ENCODE measurements at places on chromosomes 4 and X. TPM values are rescaled to one million over a fixed set of nuclear protein-coding genes. Genes with fewer than 3 reads are reported as not detected.

Gene PTTG2
- not detected for total RNA-seq

Gene CXCL6
- not detected for total RNA-seq

Gene XK
- total RNA-seq, result 3.4 TPM

Gene FAM156B
- 33.2 TPM for total RNA-seq

Gene CDK16
- total RNA-seq, result 50.5 TPM

Gene NWD2
- total RNA-seq, result 0.04 TPM

Gene USP17L28
- not detected for total RNA-seq

Gene SPON2
- total RNA-seq, result 189 TPM

Gene CPZ
- 4.3 TPM for total RNA-seq

Gene ADH1B
- total RNA-seq, result 225 TPM

Gene KLB
- 0.17 TPM for total RNA-seq

Gene TMEM156
- not detected for total RNA-seq

Gene IQSEC2
- 39.4 TPM for total RNA-seq

Gene SPANXN4
- not detected for total RNA-seq

Gene MMRN1
- total RNA-seq, result 7.4 TPM

Gene CFAP299
- not detected for total RNA-seq

Gene SLC38A5
- total RNA-seq, result 6.6 TPM

Gene AR
- 1.6 TPM for total RNA-seq

DNA sequence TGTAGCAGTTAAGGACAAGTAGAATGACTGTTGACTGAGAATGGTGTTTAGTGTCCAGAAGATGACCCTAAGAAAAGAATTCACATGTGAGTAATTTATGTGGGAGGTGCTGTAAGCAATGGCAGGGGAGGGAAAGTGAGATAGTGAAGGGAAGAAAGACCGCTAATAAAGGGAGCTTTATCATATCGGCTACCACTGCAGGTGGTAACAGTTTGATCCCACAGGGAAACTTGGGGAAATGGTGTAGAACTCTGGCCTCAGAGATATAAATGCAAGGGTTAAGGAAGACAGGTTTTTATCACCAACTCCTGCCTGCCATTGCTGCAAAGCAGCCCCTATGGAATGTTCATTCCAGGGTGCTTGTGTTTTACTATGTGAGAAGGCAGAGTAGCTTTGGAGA is 489.6 kb downstream of the STPG2 start:
- no peak for DNase-seq

DNA sequence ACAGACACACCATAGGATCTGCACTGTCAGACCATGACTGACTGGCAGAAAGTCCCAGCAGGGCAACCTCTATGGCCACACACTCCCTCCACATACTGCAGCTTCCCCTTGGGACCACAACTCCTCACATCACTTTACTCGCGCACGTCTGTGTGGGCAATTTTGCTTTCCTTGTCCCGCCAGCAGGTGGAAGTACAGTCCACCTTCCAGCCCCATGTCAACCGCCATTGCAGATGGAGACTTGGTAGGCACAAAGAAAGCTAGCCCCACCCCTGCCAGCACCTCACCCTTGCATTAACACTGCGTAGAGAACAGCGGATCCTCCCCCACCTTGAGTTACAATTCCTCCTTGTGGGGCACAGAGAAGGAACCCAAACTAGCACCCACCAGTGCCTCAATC is 74.4 kb upstream of the NAP1L2 start:
- DNase-seq, result no peak

DNA sequence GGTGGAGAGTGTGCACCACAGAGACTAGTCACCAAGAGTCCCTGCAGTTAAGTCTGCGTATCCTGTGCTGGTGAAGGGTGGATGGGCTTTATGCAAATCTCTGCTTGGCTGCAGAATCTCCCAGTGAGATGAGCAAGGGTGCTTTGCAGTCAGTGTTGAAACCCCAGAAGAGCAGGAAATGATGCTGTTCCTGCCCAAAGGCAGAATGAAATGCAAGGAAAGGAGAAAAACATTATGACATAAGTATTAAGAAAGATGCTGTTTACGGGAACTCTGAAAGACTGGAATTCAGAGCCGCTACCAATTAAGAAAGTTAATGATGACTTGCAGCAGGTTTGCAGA is 25.4 kb upstream of the ACSL1 start:
- DNase-seq, result no peak

GRCh38 chrX:110108381-110108821 is 105.5 kb downstream of the TMEM164 start:
- peak; percentile 13 for DNase-seq

DNA sequence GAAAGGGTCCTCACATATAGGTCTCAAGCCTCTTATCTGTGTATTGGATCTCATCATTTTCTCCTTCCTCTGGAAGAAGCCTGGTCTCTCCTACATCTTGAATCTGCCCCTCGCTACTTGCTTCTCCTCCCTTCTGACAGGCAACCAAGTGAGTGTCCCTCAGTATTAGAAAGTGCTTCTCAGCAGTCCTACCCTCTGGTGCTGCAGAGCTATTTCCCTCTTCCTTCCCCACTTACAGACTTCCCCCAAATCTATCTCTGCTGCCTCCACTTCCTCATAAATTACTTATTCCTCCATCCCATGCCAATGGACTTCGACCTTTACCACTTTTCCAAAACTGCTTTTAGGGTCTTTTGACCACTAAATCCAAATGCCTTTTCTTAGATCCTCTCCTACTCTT is 129.1 kb upstream of the NAP1L5 start:
- no peak for DNase-seq

GRCh38 chr4:102825261-102826091 is 1.9 kb downstream of the UBE2D3 start:
- peak; percentile 67 for DNase-seq

DNA sequence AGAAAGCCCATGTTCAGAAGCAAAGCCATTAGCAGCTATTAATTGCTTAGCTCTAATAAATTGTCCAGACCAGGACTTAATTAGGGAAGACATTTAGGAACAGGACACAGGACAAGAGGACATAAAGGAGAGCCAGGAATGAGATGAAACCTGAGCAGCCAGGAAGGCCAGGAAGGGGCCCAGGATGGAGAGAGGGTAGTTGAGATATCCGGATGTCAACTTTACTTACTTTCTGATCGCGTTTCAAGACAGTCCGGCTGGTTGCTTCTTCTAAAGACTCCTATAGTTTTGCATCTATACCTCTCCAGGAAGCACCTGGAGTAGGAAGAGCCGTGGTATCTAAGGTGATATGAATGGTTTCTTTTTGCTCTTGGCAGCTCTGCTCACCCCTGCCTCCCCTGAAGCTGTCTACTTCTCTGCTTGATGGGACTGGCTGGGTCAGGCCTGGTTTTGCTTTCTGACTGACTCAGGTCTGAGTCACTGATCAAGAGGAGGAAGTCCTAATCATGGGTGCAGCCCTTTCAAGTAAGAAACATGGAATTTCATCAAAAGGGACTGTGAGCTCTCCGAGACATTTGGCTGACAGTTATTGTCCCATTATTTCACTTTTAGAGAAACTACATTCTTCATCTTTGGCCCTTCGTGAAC is 733.3 kb downstream of the RPA4 start:
- no peak for DNase-seq

DNA sequence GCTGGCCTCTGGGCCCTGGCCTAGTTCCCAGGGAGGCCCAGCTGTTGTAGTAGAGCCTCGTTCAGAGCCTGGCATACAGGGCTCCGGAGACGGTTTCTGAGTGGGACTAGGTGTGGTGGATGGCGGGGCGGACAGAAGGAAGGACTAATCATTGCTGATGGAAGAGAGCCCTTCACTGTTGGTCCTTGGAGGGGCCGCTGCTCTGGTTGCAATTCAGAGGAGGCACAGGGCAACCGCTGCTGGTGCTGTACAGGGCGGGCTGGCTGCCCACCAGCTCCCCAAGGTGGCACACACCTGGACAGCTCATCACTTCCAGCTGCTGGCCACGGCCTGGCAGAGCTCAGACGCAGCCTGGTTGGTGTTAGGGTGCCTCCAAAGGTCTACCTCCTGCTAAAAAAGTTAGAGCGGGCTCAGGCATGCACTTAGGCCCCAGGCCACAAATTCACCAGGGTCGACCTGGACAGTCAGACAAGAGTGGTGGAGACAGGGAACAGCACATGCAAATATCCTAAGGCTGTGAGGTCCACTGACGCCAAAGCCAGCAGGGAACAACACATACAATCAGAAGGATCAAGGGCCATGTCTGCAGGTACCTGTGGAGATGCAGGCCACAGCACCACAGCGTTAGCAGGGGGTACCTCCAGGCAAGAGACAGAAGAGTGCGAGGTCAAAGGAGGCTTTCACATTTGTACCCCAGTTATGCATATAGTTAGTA is 7.5 kb upstream of the RNF4 start:
- DNase-seq, result no peak

GRCh38 chr4:152697284-152698088 is 17.7 kb upstream of the TMEM154 start:
- no peak for DNase-seq

- no peak for DNase-seq
These were observed 7.4 kb upstream of the SLC9B1 start for GRCh38 chr4:103026868-103027267.

DNA sequence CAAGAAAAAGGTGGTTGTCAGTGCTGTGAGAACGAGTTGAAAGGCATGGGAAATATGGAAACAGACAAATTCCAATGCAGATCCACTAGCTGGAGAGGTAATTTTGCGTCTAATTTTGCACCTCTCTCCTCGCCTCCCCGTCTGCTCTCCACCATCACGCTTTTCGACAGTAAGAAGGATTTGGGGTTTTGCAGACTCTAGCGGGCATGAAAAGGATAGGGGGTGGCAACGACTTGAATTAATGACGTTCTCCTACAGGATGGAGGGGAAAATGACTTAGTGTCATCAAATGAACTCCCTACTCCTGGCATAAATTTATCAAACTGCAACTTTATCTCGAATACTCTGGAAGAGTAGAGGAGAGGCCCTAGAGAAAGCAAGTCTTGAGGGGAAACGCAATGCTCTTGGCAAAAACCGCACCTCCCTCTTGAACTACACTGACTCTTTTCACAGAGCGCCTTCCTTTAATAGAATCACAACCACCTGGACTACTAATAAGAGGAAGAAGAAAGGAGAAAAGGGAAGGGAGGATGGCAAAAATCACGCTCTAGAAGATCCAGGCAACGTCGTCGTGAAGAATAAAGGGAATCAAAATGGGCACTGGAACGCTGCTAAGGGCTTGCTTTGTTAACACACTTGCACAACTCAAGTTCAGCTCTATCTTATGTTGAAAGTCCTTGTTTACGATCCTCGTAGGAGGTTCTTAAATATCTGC is 871 bp upstream of the SLITRK2 start:
- no peak for DNase-seq

DNA sequence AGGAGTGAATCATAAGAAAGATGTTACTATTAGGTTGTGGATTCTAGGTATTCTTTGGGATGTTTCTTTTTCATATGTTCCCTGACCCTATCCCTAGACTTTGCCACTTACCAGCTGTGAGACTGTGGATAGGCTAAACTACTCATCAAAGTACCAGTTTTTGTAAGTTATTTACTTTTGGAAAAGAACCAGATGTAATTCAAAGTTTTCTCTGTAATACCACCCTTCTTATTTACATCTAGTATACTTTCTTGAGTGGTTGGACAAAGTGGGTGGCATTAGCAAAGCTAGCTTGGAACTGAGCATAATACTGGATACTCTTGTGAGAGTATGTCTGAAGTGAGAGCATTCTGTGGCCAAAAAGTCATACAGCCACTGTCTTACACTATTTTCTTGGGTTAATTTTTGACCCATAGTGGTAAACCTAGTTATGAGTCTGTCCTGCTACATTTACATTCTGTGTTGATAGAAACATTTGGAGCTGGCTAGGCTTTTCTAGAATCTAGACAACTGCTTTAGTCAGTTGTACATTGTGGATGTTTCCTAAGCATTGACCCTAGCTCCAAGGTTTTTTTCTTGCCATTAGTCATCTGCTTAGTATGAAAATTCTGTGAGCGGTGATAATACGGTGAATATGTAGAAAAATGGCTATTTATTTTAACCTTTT is 41.7 kb downstream of the KDM6A start:
- no peak for DNase-seq

- DNase-seq, result no peak
These were observed 12.3 kb downstream of the PDE6B start for GRCh38 chr4:637536-638280.

- DNase-seq, result no peak
These were observed 24.1 kb upstream of the MAGEC1 start for GRCh38 chrX:141879616-141880015.

GRCh38 chr4:79623021-79623870 is 215.2 kb upstream of the GK2 start:
- DNase-seq, result peak; percentile 57

GRCh38 chr4:139628184-139629012 is 37.2 kb upstream of the MGST2 start:
- no peak for DNase-seq

GRCh38 chr4:54228056-54228527 is 1.0 kb upstream of the PDGFRA start:
- DNase-seq, result peak; percentile 73

All from adrenal gland (tissue), 19 donors.